ENCODE measurements at places on chromosomes 3 and 15.

DNA sequence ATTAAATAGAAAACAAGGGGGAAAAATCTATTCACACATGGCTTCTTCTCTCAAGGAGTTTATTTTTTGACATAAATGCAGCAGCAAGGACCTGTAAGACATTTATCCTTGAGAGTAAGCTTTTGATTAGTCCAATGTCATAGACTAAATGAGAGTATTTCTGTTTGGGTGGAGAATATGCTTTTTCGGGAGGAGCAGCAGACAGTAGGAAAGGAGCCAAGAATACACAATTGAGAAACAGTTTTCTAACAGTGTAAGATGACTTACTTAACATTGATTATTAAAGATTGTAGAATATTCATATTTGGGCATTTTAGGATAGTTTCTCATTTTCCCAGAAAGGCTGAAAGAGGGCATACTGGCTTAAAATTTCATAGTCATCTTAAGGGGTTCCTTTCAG lies 65.9 kb upstream of the PAQR5 start:
- DNase-seq, result no peak

DNA sequence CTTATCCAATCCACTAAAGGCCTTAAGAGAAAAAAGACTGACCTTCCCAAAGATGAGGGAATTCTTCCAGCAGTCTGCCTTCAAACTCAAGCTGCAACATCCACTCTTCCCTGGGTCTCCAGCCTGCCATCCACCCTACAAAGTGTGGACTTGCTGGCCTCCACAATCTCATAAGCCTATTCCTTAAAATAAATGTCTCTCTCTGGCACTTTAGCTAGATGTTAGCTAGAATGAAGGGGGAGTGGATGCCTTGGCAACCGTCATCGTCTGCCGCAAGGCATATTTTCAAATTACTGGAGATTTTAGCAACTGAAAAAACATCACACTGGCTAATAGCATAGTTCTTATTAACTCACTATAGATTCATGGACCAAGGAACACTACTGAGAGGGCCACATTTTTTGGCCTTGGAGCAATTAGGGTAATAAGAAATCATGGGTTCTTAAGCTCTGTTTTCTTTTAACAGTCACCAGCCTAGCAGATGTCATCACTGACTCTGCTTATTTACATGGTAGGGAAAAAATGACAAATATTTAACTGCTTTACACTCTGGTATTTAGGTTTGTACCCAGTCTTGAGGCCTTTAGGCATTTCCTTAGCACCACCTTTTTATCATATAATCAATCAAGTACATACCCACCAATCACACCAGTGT lies 245.3 kb downstream of the MYRIP start:
- no peak for DNase-seq

DNA sequence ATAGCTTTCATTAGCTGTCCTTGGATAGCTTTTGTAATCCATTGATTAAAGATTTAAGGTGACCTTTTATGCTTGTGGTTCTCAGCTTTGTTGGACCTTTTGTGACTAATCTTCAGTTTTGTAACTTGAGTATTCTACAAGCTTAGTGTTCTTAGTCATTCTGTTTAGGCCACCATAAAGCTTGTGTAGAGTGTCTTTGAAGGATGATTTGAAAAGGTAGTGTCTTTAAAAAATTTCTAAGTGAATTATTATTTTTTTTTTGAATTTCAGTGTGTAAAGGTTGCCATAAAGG lies 7.5 kb downstream of the MORF4L1 start:
- DNase-seq, result no peak

DNA sequence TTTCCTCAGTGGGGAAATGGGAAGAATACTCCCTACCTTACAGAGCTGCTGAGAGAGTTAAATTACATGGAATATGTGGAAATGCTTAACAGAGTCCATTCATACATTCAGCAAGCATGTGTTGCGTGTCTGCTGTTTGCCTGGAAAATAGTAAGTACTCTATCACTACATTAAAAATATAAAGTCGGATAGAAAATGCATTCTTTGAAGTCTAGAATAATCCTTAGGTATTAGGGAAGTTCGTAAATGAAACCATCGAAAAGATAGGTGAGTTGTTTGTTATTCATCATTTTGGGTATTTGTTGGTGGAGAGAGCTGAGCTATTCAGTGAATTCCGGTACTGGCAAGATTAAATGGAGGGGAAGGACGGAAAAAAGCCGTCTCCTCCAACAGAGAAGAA lies 200.1 kb downstream of the OPA1 start:
- DNase-seq, result no peak

GRCh38 chr3:190644766-190645165 lies 130.9 kb downstream of the IL1RAP start:
- DNase-seq, result no peak

All from A549 (cell line).